NCI-H2171 (cell line): ENCODE measurements at places on chromosomes 4 and X.

DNA sequence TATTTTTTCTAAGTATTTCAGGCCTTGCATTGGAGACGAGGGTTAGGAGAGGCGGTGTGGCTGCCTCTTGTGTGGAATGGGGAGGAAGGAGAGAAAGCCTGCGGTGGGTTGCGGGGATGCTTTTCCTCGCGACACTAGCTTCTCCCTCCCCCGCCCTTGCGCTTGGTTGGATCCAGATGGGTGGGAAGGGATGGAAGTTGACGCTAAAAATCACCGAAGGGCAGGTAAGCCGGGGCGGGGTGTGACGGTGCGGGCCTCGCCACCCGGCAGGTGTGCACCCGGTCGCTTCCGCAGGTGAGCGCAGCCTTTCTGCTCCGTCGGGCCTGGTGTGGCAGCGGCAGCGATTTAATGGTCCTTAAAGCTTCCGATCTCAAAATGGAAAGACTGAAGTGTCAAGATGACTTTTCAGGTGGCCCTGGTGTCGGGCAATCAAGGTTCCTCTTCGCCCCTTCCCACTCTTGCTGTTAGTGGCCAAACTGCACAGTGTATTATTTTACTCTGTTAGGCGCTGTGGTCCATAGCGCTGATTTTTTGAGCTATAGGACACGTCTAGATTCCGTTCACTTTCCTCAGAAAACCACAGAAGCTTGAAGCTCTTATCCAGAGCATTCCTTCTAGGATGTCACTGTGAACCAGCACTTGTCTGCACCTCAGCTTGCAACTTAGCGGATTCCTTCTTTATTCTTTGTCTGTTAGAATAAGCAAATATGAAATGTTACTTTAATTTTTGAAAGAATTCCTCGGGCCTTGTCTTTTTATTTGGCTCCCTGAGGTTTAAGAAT is 765 bp downstream of the ENOPH1 start:
- DNase-seq: peak; percentile 33

DNA sequence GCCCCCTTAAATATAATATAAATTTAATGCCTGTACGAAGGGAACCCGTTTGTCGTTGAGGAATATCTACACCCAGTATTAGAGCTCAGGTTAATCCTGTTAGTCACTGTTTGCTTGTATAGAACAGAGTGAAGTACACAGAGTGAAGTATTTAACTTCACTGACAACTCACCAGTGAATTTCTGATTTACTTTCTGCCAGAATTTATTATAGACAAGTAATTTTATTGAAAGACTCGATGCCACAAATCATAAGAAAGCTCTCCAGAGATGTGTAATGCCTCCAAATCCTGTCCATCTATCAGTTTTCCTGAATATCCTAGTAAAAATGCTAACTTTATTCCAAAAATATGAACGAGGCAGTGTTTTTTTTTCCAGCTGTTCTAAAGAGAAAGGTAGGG is 1.6 kb downstream of the GAB1 start:
- no peak for DNase-seq

GRCh38 chrX:44954562-44954961 is 81.6 kb downstream of the KDM6A start:
- no peak for DNase-seq

DNA sequence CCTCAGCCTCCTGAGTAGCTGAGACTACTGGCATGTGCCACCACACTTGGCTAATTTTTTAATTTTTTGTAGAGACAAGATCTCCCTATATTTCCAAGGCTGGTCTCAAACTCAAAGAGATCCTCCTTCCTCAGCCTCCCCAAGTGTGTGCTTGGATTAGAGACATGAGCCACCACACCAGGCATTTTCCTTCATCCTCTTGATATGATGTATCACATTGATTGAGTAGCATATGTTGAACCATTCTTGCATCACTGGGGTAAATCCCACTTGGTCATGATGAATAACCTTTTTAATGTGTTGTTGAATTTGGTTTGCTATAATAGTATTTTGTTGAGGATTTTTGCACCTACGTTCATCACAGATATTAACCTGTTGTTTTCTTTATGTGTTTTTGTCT is 24.2 kb upstream of the PPM1K start:
- no peak for DNase-seq

DNA sequence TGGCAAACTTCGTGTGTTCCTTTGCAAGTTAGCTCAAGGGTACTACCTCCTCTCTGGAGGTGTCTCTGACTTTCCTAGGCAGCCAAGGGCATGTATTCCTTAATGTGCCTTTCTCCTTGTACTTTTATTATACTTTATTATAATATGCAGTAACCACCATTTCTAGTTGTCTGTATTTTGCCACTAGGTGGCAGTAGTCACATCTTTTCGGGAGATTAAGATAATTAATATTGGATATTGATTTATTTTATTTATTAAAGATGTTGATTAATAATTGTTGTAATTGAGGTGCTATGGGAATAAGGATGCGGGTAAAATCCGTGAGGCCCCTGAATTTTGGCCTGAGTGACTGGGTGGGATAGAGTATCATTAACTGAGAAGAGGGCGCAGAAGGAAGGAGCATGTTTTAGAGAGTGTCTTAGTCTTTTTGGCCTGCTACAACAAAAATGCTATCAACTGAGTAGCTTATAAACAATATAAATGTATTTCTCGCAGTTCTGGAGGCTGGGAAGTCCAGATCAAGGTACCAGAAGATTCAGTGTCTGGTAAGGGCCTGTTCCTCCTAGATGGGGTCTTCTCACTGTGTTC is 153.3 kb downstream of the TMEM164 start:
- no peak for DNase-seq

GRCh38 chr4:70629469-70630090 is 1.0 kb downstream of the ENAM start:
- DNase-seq: no peak

DNA sequence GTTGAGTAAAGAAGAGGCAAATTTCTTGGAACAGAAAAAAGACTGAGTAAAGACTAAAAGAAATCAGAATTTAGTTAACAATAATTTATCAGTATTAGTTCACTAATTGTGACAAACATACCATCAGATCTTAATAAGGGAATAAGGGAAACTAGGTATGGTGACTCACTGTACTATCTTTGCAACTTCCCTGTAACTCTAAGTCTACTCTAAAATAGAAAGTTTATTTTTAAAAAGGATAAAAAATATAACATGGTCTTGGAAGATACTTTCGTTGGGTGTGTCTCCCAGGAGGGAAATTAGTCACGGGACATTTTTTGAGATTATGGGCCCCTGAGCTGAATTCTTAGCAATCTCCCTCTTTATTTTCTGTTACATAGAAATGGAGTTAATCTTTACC is 97.3 kb downstream of the EMCN start:
- DNase-seq: no peak

- DNase-seq: no peak
Measured at GRCh38 chr4:16663732-16664131, 234.7 kb downstream of the LDB2 start.

- no peak for DNase-seq
Measured at GRCh38 chr4:5477613-5478012, 230.7 kb downstream of the EVC2 start.

DNA sequence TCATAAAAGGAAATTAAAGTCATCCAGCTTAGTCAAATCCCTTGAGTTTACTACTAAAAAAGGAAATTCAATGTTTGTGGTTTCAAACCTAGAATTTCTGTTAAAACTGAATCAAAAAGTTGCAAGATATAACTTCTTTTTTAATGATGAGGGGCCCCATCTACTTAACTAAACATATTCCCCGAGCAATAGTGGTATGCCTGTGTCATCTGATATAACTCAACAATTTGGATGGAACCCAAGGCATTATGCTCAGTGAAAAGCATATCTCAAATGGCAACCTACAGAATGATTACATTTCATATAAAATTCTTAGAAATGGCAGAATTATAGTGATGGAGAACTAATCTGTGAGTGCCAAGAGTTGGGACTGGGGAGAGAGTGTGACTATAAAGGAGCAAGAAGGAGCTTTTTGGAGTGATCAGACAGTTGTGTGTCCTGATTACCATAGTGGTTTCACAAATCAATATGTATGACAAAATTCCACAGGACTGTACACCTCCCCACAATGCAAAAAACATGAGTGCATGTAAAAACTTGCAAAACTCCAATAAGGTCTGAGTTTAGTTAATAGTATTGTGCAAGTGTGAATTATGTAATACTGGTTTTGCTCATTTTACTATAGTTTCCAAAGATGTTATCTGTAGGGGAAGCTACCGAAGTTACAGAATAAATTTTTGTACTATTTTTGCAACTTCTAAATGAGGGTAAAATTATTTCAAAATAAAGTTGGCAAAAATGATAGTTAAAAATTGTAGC is 323.2 kb downstream of the ARHGAP24 start:
- no peak for DNase-seq

- no peak for DNase-seq
Measured at GRCh38 chr4:25320773-25321172, 8.2 kb downstream of the ZCCHC4 start.

- no peak for DNase-seq
Measured at GRCh38 chr4:108060164-108060563, 70.5 kb downstream of the HADH start.

DNA sequence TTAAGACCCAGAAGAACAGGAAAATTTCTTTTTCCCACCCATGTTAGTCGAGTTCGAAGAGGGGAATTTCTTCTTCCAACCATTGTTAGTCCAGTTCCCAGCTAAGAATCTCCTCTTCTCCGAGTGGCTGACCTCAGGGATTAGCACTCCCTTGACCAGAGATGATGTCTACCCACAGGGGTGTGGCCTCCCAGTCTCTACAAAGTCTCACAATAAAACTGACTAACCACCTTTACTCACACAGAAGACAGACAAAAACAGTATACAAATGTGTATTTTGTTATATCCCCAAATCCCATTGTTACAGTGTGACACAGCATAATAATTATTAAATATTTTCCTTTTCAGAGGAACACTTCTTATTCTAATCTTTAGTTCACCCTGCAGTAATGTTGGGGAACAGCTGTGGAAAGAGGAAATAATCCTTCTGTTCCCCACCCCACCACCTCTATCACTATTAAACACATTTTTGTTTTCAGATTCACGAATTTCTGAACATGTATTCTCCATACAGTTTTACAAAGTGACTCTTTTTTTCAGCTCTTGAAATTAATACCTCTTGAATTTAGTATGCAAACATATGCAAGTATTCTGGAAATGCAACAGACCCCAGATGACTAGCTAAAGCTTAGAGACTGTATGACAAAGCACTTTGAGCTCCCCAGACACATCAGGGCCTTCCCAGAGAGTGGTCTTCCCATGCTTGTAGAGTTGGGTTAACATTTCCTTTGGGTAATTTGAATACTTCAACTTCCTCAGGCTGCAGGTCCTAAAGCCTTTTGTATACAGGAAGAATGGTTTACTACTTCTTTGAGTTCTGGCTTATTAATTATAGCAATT is 62.5 kb upstream of the NFKB1 start:
- no peak for DNase-seq

GRCh38 chr4:161721947-161722346 is 441.9 kb downstream of the FSTL5 start:
- no peak for DNase-seq

DNA sequence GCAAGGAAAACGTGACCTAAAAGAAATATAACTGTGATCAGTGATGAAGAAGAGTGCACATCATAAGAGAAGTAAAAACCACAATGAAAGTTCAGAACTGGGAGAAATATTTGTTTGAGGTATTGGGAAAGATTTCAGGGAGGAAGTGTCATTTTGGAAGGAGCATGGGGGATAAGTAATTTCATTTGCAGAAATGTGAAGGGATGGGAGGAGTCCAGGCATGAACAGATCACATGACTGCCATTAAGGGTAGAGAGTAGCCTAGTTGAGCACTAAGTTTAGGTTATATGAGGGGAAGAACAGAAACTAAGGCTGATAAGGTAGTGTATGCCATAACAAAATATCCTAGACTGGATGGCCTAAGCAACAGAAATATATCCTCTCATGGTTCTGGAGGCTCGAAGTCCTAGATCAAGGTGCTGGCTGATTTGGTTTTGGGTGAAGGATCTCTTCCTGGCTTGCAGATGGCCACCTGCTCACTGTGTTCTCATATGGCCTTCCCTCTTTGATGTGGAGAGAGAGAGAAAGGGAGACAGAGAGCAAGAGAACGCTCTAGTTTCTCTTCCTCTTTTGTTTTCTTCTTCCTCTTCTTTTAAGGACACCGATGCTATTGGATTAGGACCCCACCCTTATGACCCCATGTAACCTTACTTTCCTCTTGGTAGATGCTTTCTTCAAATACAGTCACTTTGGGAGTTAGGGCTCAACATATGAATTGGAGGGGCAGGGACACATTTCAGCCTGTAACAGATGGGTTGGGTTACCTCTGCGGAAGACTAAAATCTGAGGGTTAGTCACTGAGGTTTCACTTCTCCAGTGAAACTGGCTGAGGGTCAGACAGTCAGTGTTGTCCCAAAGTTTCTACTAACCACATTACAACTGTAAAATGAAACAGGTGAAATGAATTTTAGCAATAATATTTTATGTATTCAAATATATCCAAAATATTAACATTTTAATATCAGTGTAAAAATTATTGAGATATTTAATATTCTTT is 77.9 kb downstream of the EGF start:
- no peak for DNase-seq

GRCh38 chr4:11894977-11895376 is 466.3 kb upstream of the HS3ST1 start:
- DNase-seq: no peak

DNA sequence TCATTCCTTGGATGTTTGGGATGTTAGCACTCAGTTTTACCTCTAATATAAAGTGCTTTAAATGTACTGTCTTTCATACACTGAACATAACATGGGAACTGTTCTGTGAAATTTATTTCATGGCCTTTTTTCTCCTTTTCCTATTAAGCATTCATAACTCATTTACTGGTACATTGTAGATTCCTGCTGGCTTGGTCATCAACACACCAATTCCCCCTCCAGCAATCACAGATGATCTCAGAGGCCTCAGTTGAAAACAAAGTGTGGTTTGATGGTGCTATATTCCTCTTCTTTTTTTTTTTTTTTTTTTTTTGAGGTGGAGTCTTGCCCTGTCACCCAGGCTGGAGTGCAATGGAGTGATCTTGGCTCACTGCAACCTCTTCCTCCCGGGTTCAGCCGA is 61.9 kb upstream of the FAM47B start:
- DNase-seq: no peak

GRCh38 chr4:155676430-155676825 is 9.8 kb downstream of the GUCY1A1 start:
- DNase-seq: no peak

DNA sequence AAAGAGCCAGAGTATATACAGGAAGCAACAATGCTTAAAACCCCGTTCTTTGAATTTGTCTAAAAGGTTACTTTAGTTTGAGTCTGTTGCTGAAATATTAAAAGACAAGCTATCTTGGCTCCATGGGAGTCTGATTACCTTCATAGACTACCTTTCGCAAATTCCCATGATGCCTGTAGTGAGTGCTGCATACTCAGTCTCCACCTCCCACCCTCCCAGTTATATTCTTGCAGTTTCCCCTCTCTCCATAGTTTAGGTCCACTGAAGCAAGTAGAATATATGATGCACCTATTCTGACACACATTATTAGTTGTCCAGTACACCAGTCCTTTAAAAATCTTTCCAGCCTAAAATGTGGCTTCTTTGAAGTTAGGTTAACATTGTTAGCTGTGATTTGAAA is 2.4 kb downstream of the CNKSR2 start:
- no peak for DNase-seq

DNA sequence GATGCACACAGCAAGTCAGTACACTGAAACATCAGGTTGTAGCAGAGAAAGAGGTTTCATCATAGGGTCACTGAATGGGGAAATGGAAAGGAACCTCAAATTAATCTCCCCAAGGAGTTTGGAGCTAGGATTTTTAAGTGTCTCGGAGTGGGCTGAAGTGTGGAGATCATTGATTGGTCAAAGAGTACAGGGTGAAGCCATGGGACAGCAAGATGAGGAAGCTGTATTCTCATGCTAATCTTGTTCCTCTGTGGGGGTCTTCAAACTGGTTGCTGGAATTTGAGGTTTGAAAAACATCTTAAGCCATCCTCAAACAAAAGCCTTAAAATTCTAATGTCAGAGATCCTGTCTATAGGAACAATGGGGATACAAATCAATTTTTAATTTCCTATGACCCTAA is 78.8 kb upstream of the TEX13A start:
- no peak for DNase-seq
